Heart left ventricle (tissue), 16 donors: ENCODE measurements at places on chromosomes 3 and 15. TPM values are rescaled to one million over a fixed set of nuclear protein-coding genes. Genes with fewer than 3 reads are reported as not detected.

Gene CRABP1
- not detected for total RNA-seq

Gene SOX2
- 0.09 TPM for total RNA-seq

Gene ZNF774
- 4.5 TPM for total RNA-seq

Gene PRSS50
- total RNA-seq, result 0.65 TPM

Gene GNAT1
- total RNA-seq, result not detected

Gene ROBO2
- not detected for total RNA-seq

Gene DPPA2
- total RNA-seq, result not detected

Gene GABRG3
- not detected for total RNA-seq

Gene HDAC11
- 30.6 TPM for total RNA-seq

Gene DNAH12
- total RNA-seq, result not detected

Gene CKMT1B
- total RNA-seq, result not detected

Gene CTXN2
- not detected for total RNA-seq

Gene KBTBD8
- total RNA-seq, result 9.0 TPM

Gene MAPK6
- total RNA-seq, result 21.2 TPM

Gene PAQR9
- 12.3 TPM for total RNA-seq
